SHP77 (cell line): ENCODE measurements at places on chromosomes 1 and 21.

DNA sequence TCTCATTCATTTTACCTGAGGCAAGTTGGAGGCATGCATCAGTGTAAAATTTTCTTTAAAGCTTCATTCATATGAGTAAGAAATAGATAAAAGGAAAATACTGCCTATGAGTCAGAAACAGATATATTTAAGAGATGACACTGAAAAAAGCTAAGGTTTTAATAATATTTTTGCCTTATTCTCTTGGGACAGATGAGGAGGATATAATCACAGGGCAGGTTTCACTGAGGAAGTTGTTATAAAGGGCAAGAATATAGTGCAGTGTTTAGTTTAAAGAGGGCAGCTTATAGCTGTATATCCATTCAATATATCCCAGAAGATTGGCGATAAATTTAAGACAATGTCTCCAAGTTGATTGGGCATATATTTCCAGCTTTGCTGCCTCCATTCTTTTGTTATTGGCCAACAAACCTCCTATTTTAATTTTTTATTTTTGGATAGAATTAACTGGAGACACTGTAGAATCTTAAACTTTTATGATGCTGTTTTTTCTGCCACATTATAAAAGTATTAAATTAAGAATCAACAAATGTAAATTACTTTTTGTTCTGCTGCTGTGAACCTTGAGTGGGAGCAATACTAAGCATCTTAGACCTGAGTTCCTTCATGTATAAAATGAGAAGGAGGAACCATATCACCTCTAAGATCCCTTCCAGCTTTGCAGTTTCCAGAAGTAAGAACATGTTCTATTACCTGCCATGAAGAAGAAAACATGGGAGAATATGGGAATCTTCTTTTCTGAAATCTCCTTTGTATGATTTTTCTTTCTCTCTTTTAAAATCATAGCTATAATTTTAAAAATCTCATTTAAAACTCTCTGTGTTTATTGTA, 171.6 kb downstream of the S1PR1 start:
- DNase-seq: no peak

GRCh38 chr1:30451532-30452125, 271.8 kb downstream of the MATN1 start:
- no peak for DNase-seq

GRCh38 chr1:14149431-14149830, 449.1 kb upstream of the KAZN start:
- no peak for DNase-seq

- DNase-seq: no peak
Measured at GRCh38 chr1:207335695-207336363, 14.4 kb downstream of the CD55 start.

DNA sequence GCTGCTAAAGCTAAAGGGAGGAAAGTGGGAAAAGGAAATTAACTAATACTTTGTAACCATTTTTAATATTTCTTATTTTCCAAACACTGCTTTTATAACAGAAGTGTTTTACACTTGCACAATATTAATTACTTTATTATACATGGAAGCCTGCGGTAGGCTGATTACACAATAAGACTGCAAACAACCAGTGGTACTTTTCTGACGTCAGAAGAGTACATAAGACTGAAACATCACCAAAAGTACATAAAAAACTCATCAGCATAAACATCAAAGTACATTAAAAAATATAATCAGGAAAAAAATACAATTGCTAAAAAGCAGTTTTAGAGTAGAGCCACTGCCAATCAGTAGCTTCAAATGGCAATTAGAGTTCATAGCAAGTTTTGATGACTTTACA, 4.6 kb downstream of the ZNF281 start:
- no peak for DNase-seq

GRCh38 chr1:240465531-240465940, 146.4 kb downstream of the GREM2 start:
- DNase-seq: no peak

- no peak for DNase-seq
Measured at GRCh38 chr21:15625363-15625762, 104.4 kb upstream of the USP25 start.

- no peak for DNase-seq
Measured at GRCh38 chr21:23684431-23684830, 1922.8 kb downstream of the MRPL39 start.

GRCh38 chr1:30790850-30791778, 33.5 kb upstream of the LAPTM5 start:
- no peak for DNase-seq

- DNase-seq: no peak
Measured at GRCh38 chr1:197062692-197063091, 4.4 kb downstream of the F13B start.

DNA sequence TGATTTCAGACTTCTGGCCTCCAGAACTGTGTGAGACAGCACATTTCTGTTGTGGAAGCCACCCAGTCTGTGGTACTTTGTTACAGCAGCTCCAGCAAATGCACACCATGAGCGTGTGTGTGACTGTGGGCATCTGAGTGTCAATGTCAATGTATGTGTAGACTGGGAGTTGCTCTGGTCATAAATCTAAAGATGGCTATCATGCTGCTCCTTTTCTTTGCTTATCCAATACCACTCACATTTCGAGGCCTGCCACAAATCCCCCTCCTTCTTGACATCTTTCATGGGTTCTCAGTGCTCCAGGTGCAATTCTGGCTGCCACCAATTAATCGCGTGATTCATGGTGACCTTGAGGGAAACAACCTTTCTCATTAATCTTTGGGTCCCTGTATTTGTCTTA, 141.2 kb downstream of the RWDD3 start:
- DNase-seq: no peak

DNA sequence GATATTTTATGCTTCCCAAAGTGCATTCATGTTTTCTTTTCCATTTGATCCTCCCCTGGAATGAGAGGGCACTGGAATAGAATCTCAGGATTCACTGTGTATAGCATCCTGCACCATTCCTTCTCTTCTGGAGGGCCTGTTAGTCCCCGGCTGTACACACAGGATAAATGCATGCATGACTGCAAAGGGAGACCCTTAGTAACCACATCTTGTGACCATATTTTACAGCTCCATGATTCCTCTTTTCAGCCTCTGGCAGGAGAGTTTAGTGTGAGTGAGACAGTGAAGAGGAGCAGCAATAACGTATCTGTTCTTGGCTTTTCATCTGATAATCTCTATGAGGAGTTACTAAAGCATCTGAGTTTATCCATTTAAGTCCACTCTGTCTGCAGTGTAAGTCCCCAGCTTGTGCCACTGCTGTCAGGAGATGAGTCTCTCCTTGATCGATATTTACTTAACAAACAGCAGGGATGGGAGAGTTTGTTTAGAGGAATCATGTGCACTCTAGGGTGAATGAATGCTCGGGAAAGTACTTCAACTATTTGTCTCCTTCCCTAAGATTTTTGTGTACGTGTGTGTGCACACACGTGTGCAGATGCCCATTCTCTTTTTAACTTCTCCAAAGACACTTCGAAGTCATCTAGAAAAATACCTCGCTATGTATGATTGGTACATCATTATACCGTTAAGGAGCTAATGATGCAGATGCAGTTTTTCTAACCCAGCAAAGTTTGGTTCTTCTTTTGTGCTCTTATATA, 41.1 kb downstream of the PROX1 start:
- DNase-seq: no peak

- no peak for DNase-seq
Measured at GRCh38 chr1:29452463-29453230, 216.3 kb downstream of the PTPRU start.

- DNase-seq: no peak
Measured at GRCh38 chr1:150210706-150211105, 25.2 kb downstream of the ANP32E start.

DNA sequence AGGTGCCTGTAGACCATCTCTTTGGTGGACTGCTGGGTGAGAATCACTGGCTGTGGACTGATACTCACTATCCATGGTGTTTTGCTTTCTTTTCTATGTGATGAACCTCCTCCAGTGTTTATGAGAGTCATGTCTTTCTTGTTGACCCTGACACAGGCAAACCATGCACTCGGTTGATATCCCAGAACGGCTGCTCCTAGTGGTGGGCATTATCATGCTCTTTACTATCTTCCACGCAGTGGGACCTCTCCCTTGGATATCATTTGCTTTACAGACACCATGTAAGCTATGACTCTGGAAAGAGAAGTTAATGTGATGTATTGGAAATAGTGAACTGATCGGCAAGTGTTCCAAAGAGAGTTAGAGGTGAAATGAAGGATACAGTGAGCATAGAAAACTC, 1455.6 kb downstream of the BRINP3 start:
- DNase-seq: no peak

- DNase-seq: no peak
Measured at GRCh38 chr1:2413495-2414296, 1.3 kb upstream of the PEX10 start.
